ENCODE measurements at places on chromosomes 1 and 21.

DNA sequence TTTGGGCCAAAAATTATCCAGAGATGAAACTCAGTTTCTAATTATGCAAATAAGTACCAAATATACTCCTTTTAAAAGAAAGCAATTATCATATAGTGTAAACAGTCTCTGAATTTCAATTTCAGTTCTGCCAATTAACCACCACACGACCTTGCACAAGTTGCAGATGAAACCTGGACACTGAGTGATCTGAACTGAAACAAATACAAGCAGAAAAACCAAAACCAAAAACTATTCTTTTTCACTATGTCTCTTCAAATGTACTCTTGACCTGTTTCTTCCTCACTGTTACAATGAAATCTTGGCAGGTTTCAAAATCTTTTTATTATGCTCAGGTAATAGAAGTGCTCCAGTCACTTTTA is 79.2 kb downstream of the TYW3 start:
- no peak for DNase-seq

GRCh38 chr1:39370602-39371001 is 120.8 kb upstream of the BMP8A start:
- no peak for DNase-seq

- no peak for DNase-seq
Measured at GRCh38 chr1:230145505-230145899, 78.5 kb downstream of the GALNT2 start.

- no peak for DNase-seq
Measured at GRCh38 chr21:45995686-45996179, 14.2 kb downstream of the COL6A1 start.

DNA sequence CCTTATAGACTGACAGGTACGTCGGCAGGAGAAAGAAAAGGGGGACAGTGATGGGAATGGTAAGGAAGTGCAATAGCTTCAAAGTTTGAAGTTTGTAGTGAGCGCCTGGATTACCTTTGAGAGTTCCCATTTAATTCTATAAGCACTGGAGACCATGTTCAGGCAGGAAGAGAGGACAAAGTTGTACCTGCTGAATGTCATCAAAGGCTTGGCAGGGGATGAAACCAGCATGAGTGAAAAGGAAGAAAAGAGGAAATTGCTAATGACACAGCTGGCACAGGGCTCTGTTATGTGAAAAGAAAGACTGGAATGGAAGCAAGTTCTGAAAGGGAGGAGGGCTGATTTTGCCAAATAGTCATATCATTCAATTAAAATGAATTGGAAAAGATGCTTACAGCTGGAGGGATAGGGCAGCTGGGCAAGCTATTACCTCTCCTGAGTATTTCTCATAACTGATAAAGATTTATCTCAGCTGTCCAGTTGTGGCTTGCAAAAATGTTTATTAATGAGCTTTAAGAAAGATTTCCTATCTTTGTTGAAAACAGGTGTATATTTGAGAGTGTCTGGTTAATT is 109.2 kb downstream of the HMCN1 start:
- no peak for DNase-seq

DNA sequence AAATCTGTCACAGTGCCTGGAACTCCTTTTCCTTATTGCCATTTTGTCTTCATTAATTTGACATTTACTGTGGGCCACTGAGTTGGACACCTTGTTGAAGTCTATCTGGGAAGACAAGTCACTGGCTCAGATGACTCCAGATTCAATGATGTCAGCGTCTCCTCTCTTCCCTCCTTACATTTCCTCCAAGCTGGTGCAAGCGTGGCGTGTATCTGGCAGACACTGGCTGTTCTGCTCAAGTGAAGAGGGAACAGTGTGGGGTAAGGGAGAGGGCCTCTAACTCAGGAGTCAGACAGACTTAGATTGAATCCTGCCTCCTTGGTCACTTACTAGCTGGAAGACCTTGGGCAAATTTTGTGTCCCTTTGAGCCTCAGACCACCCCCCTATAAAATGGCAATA is 8.7 kb upstream of the ZNF691 start:
- DNase-seq = no peak

All from stimulated activated naive B cell treated with anti-CD40 and anti-IgM and Interleukin-4, amounts not matched to agents 10 μg/mL and 1 μg/mL and 100 μg/mL, for 72 hours (primary cell).